MG63 (cell line): ENCODE measurements at places on chromosomes 5 and 9. TPM values are rescaled to one million over a fixed set of nuclear protein-coding genes. Genes with fewer than 3 reads are reported as not detected.

- DNase-seq, result no peak
Observed at GRCh38 chr9:68738358-68738757, 33.3 kb downstream of the PIP5K1B start.

The PRELID2 gene
- total RNA-seq, result 3.8 and 18.4 TPM in 2 replicates

DNA sequence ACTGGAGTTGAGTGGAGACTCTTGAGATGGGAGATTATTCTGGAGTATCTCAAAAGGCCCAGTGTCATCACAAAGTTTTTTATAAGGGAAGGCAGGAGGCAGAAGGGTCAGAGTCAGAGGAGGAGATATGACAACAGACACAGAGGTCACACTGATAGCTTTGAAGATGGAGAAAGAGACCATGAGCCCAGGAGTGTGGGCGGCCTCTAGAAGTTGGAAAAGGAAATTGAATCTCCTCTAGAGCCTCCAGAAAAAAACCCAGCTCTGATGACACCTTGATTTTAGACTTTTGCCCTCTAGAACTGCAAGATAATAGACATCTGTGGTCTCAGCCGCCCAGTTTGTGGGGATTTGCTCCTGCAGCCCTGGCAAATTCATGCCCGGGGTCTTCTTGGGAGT is 64.8 kb upstream of the SPTLC1 start:
- no peak for DNase-seq

The SLC36A3 gene
- total RNA-seq, result not detected in 2 replicates

GRCh38 chr9:5085993-5086392 is 99.4 kb downstream of the INSL6 start:
- no peak for DNase-seq

- DNase-seq, result peak; percentile 83
Observed at GRCh38 chr5:145554399-145554798, 280.7 kb downstream of the PRELID2 start.

The MAMDC4 gene
- total RNA-seq, result 0.44 and 0.63 TPM in 2 replicates

The LCN15 gene
- not detected in 2 replicates for total RNA-seq

The BHMT2 gene
- 0.79 and 1.5 TPM in 2 replicates for total RNA-seq

- DNase-seq, result no peak
Observed at GRCh38 chr9:905906-906305, 64.4 kb downstream of the DMRT1 start.

- DNase-seq, result no peak
Observed at GRCh38 chr5:14342306-14342705, 199.2 kb downstream of the TRIO start.

DNA sequence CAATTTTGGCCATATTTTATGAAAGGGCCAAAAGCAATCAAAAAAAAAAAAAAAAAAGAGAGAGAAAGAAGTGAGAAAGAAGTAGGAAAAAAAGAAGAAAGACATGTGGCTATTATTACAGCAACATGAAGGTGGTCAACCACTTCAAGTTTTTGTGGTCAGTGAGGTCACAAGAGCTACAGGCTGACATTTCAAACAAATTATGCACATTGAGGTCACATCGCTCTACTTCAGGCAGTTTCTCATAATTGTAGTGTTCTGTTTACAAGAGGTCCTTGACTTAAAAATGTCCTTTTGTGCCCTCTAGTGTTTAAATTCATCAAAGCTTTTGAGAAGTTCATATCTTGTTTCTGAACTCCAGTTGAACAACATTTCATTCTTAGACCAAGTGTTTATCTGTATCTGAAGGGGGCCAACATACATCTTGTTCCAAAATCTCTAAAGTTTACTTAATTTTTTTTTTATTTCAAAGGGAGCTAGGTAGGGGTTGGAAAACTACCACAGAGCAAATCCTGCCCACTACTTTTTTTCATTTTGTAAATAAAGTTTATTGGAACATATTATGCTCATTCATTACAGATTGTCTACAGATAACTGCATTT is 513.1 kb downstream of the PDE4D start:
- DNase-seq, result no peak

DNA sequence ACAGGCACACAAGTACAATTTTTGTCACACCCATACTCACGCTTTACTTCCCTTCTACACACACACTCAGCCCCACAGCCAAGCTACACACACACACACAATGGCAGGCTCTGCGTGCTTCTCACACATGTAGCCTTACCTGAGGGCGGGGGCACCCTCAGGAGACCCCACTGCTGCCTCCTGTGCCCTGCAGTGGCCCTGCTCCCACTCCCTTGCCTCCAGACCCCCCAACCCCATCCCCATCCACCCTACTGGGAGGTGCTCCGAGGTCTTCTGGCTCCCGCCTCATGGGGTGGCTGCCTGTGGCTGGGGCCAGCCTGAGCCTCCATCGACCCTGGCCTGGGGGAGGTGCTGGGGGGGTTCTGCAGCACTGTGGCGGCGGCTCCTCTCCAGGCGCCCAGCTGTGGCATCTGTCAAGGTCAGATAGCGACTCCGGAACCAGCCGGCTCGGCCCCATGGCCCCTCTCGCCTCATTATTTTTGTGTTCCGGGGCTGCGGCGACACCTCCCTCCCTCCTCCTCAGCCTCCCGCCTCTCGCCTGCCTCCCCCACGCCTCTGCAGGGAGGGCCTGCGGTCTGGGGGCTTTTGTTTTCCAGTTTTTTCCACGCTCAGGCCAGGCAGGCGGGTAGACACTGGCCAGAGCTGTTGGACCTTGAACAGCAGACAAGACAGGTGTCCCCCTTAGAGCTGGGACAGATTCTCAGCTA is 21.7 kb downstream of the CXXC5 start:
- no peak for DNase-seq

The SLC1A3 gene
- total RNA-seq, result 0.03 and 0.37 TPM in 2 replicates

DNA sequence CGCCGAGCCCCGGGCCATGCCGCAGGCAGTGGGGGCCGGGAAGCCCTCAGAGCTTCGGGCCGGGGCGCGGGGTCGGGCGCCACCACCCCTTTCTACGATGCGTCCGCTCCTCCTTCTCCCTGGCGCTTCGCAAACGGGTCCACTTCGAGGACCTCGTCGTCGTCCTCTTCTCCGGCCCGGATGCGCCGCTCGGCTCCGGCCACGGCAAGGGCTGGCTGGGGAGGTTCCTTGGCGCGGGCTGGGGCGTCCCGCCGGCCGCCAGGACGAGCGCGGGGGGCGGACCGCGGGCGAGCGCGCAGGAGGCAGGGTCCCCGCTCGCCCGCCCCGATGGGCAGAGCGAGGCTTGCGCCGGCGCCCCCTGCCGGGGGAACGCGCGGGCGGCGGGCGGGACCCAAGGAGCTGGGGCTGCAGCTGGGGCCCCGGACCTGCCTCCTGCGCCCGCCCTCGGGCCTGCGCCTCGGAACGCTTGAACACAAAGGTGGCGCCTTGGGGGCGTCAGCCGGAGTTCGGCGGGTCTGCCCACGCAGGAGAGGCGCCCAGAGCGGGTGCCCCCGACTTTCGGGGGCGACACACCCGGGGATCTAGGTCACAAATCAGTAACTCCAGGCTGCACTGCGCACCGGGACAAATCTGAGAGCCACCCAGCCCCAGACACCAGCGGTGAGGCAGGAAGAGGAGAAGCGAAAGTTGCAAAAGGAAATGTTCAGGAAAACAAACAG is at the start of gene ROR2:
Gene ROR2, minus strand, starts transcription at position 283 of the 719 bp plus-strand sequence.
- DNase-seq, result peak; percentile 54

- DNase-seq, result peak; percentile 14
Observed at GRCh38 chr9:96450613-96451528, 902 bp downstream of the HABP4 start.

GRCh38 chr5:2656206-2656605 is 95.3 kb downstream of the IRX2 start:
- peak; percentile 73 for DNase-seq

DNA sequence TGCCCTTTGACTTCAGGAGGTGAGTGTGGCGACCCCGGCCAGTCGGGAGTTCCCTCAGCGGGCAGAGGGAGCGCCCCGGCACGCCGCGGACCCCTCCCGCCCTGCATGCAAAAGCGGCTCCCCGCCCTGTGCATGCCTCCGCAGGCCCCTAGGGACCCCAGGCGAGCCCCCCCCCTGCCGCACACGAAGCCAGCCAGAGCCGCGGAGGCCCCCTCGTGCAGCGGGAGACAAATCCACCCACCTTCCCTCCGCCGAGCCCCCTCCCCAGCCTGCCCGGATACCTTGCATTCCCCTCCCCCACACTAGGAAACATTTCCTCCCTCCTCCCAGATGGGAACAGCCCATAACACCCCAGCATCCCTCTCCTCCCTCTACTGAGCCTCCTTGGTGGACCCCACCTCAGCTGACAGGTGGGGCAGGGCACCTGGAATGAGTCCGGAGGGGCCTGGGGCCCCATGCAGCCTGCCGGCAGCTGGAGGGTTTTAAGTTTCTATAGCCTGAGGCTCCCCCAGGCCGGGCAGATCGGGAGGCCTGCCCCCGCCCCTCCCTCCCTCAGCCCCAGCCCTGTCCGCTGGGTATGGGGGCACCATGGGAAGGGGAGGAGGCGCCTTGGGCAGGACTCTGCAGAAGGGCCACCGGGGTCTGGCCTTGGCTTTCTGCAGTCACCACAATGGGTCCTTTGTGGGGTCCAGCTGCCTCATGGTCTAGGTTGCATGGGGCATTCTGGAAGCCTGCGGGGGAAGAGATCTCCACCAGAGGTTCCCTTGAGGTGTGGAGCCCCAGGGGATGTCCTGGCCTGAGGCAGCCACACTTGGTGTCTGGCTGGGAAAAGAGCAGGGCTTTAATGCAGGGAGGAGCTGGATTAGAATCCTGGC is 601 bp downstream of the ERGIC1 start:
- DNase-seq, result peak; percentile 20

DNA sequence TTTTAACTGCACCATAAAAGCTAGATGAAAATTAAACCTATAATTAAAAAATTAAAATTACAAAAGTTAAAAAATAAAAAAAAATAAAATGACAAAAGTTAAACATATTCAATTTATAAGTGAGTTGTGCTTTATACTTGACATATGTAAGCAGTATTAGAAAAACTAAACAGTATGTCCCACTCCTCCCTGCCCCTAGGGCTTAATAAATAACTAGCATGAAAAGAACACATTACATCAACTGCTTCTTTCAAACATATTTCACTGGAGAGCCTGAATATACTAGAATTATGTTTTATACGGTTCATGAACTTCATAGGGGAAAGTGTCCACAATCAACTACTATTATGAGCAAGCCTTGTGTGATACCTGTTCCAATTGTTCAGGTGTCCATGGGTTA is 47.6 kb downstream of the ECPAS start:
- no peak for DNase-seq

- no peak for DNase-seq
Observed at GRCh38 chr9:5571629-5572232, 57.2 kb upstream of the RIC1 start.

- DNase-seq, result peak; percentile 41
Observed at GRCh38 chr9:116327701-116328405, 174.3 kb downstream of the PAPPA start.

DNA sequence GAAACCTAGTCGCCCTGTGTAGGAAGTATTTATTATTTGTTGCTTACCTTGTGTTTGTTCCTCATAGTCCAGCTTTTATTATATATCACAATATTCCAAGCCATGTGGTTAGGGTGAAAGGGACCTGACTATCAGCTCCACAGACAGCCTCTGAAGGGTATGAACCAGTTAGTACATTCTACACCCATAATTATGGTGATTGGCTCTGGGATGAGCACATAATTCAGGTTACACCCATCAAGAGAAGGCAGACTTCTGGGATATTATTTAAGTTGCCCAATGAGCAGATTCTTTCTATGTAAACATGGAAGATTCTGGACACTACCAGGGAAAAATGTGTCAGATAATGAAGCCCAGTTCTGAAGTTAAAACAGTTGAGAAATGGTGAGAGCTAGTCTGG is 168.0 kb downstream of the KIF4B start:
- DNase-seq, result no peak

GRCh38 chr5:120086081-120086480 is 378.0 kb upstream of the PRR16 start:
- DNase-seq, result no peak

DNA sequence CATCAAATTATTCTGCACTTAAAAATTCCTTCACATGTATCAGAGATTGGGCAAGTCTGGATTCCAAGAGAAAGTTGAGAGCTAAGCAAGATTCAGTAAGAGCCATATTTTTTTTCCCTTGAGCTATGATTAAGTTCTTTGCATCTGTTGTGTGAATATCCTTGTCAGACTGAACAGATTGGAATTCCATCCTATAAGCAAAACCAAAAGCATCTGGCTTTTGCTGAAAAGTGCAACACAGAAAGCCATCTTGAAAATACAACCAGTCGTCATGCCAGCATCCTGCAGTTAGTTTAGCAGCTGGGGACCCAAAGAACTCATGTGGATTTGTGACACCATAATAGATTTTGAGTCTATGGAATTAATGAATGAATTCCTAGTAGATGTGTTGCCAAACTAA is 316.9 kb downstream of the MTRR start:
- no peak for DNase-seq

GRCh38 chr5:160747559-160747958 is 104.5 kb downstream of the ATP10B start:
- no peak for DNase-seq

The JAK2 gene
- total RNA-seq, result 0.81 and 4.2 TPM in 2 replicates

The COL15A1 gene
- 0.62 and 1.2 TPM in 2 replicates for total RNA-seq

The ADAM19 gene
- total RNA-seq, result 10.6 and 16.4 TPM in 2 replicates
